ENCODE measurements at places on chromosomes 6 and 20.

- DNase-seq, result no peak
Measured at GRCh38 chr6:6689400-6690143, 101.1 kb downstream of the LY86 start.

GRCh38 chr6:11094941-11095340 lies 1.3 kb downstream of the SMIM13 start:
- no peak for DNase-seq

DNA sequence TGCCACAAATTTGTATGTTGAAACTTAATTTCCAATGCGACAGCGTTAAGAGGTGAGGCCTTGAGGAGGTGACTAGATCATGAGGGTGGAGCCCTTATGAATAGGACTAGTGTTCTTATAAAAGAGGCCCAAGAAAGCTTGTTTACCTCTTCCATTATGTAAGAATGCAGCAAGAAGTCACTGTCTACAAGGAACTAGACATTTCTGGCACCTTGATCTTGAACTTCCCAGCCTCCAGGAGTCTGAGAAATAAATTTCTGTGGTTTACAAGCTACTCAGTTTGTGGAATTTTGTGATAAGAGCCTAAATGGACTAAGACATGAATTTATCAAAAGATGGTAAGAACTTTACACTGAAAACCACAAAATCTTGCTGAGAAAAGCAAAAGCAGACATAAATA lies 173.6 kb upstream of the SGK1 start:
- DNase-seq, result no peak

- DNase-seq, result peak; percentile 28
Measured at GRCh38 chr6:34155471-34156300, 9.8 kb upstream of the GRM4 start.

- no peak for DNase-seq
Measured at GRCh38 chr6:126804332-126805064, 314.0 kb upstream of the RSPO3 start.

GRCh38 chr6:150198532-150198931 lies 55.7 kb downstream of the PPP1R14C start:
- DNase-seq, result no peak

DNA sequence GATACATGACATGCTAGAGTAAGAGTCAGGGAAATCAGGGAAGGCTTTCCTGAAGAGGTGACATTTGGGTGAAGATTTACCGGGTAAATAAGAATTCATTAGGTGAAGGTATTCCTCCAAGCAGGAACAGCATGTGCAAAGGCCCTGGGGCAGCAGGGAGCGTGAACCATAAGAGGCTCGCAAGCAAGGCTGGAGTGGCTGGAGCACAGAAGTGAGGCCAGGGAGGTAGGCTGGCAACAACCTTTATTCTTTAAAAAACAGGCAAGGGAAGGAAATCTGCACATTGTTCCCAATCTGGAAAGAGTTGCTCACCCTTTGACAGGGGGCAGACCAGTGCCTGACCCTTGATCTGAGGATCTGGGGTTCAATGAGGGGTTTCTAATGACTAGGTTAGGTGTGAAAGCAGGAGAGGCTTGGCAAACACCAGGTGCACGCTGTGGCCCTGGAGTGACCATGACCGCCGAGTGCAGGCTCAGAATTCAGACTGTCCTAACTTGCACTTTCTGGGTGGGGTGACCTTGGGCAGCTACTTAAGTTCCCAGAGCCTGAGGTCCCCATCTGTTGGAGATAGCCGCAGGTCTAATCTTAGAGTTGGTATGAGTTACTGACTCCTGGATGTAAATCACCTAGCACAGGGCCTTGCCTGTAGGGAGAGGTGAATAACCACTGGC lies 1.9 kb downstream of the KIAA1755 start:
- no peak for DNase-seq

GRCh38 chr6:43771858-43772680 lies 2.1 kb downstream of the VEGFA start:
- DNase-seq, result peak; percentile 69

GRCh38 chr6:48747040-48747439 lies 636.0 kb upstream of the PTCHD4 start:
- no peak for DNase-seq

GRCh38 chr20:31355981-31356380 lies 12.4 kb upstream of the DEFB118 start:
- no peak for DNase-seq

- no peak for DNase-seq
Measured at GRCh38 chr6:20907486-20908071, 373.3 kb downstream of the CDKAL1 start.

- no peak for DNase-seq
Measured at GRCh38 chr6:55668591-55668990, 89.6 kb upstream of the HMGCLL1 start.

GRCh38 chr6:10033223-10033829 lies 381.5 kb downstream of the TFAP2A start:
- no peak for DNase-seq

- no peak for DNase-seq
Measured at GRCh38 chr6:154907291-154907690, 87.8 kb upstream of the TIAM2 start.

- DNase-seq, result no peak
Measured at GRCh38 chr20:52676283-52676995, 295.7 kb upstream of the TSHZ2 start.

GRCh38 chr6:5776706-5777390 lies 229.9 kb downstream of the NRN1 start:
- no peak for DNase-seq

- no peak for DNase-seq
Measured at GRCh38 chr6:7569082-7569481, 20.9 kb upstream of the SNRNP48 start.

GRCh38 chr6:15148356-15148946 lies 97.4 kb upstream of the JARID2 start:
- no peak for DNase-seq

DNA sequence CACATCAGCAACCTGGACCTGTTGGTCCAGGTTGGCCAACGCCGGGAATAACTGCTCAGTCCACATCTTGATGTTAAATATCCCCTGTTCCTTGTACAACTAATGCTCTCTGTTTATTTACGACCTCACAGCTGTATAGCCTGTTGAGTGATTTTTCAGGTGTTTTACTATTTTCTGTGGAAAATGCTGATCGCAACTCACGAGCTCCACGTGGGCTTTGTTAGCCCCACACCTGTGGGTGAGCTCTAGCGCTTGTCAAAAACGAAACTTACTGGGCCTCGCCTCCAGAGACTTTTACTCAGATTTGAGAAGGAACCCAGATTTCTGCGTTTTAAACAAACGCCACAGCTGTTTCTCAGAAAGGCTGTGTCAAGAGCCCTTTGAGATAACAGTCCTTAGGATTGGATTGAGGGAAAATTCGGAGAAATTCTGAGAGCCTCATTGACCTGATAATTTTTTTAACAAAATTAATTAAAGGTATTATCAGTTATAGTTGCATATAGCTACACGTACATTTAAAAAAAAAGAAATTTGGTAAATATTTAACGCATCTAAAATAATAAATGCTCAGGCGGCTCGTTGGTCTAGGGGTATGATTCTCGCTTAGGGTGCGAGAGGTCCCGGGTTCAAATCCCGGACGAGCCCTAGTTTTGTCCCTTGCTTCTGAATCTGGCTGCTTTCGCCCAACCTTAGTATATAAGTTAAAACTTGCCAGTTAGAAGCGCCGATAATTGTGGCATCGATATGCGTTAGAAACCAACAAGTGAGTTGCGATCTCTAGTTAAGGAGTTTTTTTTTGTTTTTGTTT lies 16.7 kb downstream of the HMGN4 start:
- peak; percentile 61 for DNase-seq

DNA sequence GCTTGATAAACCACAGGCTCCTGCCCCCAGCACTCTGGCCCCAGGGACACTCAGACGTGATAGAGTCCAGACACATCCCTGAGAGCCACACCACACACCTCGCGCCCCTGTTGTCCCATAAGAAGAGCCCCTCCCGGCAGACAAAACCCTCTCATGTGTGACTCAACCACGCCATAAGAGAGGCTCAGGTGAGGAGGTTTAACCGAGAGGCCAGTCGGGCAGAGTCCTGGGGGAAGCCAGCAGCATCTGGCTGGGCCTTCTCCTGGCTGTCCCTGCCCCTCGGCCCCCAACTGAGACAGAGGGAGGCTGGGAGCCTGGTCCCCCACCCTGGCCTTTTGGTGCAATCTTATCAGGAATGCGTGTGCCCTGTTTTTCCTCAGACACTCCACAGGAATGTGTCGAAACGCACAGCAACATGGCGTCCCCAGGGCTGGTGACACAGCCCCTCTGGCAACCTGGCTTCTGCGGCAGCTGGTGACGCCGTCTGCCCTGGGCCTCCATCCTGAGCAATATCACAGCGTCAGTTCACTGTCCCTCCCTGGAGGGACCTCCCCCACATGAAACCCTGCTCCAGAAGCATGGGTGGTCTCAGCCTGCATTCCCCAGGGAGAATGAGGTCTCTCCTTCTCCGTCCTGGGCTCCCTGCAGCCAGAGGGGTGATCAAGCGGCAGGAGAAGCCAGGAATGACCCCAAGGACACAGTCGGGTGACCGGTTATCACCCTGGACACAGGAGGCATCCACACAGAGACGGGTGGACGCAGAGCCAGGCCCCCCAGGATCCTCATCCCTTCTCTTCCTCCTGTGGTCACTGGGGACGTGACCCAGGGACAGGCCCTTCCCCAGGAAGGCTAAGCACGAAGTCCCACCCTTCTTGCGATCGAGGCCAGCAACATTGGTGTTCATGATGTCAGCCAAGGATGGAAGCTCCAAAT lies 156.6 kb upstream of the AFDN start:
- DNase-seq, result no peak

GRCh38 chr6:133985970-133986369 lies 32.9 kb downstream of the TBPL1 start:
- no peak for DNase-seq

DNA sequence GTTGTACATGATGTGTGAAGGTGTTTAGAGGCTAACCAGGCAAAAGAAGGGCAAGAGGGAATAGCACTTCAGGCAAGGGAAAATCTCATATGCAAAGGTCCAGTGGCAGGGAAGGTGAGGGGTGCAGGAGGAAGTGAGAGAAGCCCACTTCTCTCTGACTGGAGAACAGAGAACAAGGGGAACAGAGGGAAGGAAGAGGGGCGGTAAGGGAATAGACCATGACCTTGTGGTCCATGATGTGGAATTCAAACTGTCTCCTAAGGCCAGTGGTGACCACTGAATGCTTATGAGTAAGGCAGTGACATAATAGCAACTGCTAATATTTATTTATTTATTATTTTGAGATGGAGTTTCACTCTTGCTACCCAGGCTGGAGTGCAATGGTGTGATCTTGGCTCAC lies 20.6 kb upstream of the SLC9A8 start:
- DNase-seq, result no peak

GRCh38 chr6:115220551-115221159 lies 840.0 kb downstream of the FRK start:
- no peak for DNase-seq

- no peak for DNase-seq
Measured at GRCh38 chr6:154267508-154268106, 89.0 kb downstream of the IPCEF1 start.

- DNase-seq, result no peak
Measured at GRCh38 chr6:170165085-170165470, 125.8 kb downstream of the DLL1 start.

DNA sequence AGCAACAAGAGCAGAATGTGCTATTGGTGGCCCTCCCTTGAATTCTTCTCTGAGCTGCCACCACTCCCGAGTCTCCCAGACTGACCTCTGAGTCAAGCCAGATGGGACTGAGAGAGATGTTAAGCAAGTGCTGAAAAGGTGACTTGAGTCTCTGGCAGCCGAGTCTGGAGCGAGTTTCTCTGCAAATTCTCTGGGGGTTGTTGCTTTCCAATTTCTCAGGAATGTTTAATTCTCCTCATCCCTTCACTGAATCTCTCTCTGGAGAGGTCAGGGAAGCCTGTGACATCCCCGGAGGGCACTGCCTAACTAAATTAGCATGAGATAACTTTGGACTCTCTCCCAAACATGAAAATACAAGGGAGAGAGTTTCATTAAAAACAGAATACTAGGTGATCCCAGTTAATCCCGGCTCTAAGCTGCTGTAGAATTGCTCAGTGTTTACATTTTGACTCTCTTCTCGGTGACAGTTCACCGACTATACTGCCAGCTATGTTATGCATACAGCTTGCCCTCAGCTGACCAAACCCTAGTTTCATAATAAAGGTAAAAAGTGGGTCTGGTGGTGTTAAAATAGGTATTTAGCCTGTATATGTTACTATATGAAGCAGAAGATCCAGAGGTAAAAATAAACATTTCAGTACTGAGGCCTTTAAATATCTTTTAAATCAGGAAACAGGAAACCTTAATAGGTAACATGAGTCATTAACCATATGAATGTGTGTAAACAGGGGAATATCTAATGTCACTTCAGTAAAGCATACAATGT lies 157.9 kb downstream of the FOXC1 start:
- no peak for DNase-seq

DNA sequence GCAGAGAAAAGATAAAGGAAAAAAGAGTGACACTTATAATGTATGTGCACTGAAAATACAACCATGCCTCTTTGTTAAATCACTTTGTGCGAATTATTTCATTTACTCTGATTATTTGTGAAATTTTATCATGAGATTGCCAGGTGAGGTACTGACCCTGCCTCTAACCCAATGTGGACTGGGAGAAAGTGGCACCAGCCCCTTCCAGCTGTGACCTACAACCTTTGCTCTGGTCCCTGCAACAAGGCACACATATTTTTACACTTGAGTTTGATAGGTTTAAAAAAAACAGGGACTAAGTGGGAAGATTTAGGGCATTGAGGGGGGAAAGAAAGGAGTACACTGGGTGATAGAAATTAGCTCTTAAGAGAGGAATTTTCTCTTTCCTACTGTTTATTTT lies 80.3 kb upstream of the ISM1 start:
- no peak for DNase-seq

DNA sequence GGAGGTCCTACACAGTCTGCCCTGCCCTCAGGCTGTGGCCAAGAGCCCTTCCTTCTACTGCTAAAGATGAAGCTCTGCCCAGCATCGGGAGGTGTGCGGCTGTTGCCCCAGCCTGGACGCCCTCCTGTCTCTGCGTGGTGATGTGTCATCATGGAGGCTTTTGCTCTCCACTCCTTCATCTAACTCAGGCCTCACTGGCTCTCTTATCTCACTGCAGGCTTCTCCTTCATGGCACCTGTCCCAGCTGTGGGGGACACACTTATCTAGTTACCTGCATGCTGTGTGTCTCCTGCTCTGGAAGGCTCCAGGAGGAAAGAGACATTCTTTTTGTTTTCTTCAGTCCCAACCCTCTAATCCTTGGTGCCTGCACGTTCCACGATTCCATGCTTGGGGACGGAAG lies 89.1 kb downstream of the PSMG4 start:
- DNase-seq, result no peak
